ENCODE measurements at places on chromosomes 12 and 14. TPM values are rescaled to one million over a fixed set of nuclear protein-coding genes. Genes with fewer than 3 reads are reported as not detected.

DNA sequence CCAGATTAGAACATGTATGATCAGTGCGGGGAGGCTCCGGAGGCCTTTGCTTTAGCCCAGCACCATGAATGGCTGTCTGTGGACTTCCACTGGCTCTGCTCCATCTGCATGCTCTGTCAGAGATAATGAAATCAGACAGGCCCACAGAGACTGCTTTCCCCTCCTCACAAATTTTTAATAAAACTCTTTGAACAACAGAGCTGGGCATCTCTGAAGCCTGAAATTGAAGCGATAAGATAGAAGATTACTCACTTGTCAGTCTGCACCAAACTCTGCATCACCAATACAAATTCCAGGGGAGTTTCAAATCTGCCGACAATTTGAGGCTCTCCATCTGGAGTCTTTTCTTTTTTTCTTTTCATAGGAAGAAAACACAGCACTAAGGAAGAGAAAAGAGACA lies 110.0 kb downstream of the DYRK2 start:
- DNase-seq, result no peak

DNA sequence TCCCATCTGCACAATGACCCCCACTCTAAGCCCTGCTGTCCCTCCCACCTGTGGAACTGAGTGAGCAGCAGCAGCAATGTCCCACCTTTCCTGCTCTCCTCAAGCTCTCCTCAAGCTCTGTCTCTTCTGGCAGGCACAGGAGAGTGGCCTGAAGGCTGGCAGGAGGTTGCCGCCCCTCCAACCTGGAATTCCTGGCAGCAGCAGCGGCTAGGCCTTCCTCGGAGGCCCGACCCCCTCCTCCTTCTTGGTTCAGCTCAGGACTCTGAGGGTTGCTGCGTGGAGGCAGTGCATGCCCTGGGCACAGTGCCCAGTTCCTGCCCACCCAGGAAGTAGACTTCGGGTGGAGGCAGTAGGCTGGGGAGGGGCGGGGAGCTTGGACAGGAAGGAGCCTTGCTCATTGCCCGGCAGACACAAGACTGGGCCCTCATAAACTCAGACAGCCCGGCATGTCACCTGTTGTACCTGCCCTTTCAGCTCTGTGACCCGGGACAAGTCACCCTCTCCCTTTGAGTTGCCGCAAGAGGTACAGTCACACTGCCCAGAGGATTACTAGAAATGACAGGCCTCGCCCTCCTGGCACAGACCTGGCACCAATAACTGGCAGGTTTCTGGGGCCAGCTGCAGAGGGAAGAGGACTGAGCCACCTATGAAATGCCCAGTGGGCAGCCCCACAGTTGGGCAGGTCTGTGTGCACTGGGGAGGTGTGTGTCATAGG lies 2.1 kb upstream of the SERPINA1 start:
- DNase-seq, result no peak

GRCh38 chr12:81120961-81121360 lies 43.1 kb downstream of the ACSS3 start:
- no peak for DNase-seq

DNA sequence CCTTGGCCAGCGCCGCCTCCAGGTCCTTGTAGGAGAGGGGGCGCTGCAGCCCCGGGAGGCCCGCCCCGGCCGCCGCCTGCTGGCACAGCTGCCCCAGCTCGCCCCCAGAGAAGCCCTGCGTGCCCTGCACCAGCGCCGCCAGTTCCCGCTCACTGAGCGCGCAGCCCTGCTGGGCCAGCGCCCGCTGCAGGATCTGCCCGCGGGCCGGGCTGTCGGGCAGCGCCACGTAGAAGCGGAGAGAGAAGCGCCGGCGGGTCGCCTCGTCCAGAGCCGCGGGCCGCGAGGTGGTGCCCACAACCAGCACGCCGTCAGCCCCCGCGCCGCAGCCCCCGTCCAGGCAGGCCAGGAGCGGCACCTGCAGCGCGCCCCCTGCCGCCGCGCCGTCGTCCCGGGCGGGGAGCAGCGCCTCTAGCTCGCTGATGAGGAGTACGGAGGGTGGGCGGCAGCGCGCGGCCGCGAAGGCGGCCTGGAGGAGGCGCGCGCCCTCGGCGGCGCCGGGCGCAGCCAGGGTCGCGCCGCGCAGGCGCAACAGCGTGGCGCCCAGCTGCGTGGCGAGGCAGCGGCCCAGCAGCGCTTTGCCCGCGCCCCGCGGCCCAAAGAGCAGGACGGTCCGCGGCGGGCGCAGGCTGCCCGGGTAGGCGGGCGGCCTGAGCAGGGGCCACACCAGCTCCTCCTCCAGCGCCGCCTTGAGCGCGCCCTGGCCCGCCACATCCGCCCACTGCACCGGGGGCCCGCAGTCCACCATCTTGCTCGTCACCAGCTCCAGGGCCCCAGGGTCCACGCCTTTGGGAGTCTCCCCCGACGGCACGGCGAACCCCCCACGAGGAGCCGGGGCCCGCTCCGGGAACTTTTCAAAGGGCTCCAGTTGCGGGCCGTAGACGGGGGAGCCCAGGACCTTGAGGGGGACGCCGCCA lies 27.7 kb downstream of the FIGNL2 start:
- peak; percentile 86 for DNase-seq

GRCh38 chr12:131141514-131141913 lies 187.8 kb downstream of the ADGRD1 start:
- DNase-seq, result no peak

DNA sequence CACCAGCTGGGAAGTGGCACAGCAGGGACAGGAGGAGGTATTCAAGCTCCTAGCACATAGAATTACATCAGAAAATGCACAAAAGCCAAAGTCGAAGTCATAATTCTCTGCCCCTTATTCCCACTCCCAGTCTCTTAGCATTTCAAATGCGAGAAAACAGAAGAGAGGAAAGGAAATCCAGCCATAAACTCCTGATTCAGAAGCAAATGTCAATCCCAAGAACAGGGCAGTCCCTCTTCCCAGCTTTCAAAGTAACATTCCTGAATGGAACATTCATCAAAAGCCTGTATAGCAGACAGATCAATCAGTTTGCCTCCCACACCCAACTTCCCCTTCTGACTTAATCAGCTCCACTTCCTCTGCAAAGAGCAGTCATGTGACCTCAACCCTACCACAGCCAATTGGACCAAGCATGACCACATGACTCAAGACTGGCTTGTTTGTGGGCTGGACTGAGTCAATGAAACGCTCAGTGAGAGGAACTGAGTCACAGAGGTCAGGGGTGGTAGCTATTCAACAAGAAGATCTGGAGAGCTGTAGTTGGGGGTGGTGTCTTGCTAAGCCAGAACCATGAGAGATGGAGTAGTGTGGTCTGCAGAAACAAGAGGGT lies 41.4 kb upstream of the TUNAR start:
- no peak for DNase-seq

- no peak for DNase-seq
Measured at GRCh38 chr14:54639611-54640010, 72.7 kb downstream of the SAMD4A start.

- DNase-seq, result no peak
Measured at GRCh38 chr12:85963326-85963725, 89.2 kb downstream of the NTS start.

GRCh38 chr12:67807814-67808213 lies 159.3 kb downstream of the DYRK2 start:
- peak; percentile 25 for DNase-seq

The RPL10L gene
- polyA plus RNA-seq, result not detected

The PDZRN4 gene
- polyA plus RNA-seq, result not detected
